ENCODE measurements at places on chromosomes 13 and 19.

GRCh38 chr13:101785858-101786257 is 333.4 kb downstream of the ITGBL1 start:
- no peak for DNase-seq

GRCh38 chr19:6247007-6247288 is 32.8 kb downstream of the MLLT1 start:
- DNase-seq, result no peak

DNA sequence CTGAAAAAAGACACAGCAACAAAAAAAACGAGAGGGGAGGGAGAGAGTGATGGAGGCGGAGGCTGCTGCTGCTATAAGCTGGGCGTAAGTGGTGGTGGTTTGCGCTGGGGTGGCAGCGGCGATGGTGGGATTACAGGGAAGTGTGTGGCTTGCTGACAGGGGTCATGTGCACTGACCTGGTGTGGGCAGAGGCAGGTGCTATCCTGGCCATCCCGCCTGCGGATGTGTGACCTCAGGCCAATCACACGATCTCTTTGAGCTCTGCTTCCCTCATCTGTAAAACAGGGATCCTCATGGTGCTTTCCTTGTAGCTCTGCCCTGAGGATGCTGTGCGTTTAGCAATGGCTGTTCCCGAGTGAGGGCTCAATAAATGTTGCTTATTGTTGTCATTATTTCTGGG is 3.3 kb upstream of the ZNF580 start:
- DNase-seq, result no peak

DNA sequence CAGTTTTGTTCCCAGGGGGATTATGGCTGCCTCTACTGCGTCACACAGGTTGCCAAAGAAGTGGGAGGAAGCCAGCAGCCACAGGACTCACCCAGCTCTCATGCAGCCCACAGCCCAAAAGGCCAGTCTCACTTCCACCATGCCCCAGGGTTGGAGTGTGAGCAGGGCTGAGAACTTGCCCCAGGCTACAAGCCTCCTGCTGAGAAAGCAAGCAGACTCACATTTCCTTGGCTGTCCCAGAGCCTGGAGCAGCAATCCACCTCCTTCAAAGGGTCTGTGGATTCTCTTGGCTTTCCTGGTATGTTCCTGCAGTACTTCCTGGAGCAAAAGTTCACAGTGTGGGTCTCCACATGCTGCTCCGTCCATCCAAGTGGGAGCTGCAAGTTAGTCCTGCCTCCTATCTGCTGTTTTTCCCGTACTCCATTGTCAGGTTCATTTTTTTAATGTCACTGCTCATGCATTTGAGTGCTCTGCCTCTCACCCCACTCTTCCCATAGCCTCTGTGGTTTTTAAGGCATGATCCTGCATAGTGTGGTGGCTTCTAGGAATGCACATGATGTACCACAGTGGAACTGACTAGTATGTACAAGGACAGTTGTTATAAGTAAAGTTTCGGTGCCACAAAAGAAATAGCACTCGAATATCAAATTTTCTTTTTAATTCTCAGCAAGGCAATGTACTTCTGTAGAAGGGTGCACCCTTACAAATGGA is 56.2 kb upstream of the ARHGEF7 start:
- no peak for DNase-seq

DNA sequence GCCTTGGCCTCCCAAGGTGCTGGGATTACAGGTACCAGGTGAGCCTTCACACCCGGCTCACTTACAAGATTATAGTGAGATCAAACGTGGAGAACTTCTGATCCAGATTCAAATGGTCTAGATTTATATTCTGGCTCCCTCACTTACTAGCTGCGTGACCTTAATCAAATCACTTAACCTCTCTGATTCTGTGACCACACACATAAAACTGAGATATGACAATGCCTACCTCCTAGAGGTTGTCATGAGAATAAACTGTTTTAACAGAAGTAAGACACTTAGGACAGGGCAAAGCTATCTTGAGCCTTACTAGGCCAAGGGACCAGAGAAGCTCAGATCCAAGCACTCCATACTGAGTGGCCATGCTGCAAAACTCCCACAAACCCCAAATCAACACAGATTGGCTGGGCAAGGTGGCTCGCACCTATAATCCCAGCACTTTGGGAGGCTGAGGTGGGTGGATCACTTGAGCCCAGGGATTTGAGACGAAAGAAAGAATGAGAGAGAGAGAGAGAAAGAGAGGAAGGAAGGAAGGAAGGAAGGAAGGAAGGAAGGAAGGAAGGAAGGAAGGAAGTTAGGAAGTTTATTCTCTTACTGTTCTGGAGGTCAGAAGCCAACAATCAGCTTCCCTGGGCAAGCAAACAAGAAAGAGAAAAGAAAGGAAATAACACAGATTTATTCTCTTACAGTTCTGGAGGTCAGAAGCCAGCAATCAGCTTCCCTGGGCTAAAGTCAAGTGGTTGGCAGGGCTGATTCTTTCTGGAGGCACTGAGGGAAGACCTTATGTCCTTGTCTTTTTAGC is 46.1 kb upstream of the MAP3K10 start:
- no peak for DNase-seq

- no peak for DNase-seq
Measured at GRCh38 chr13:49649244-49649962, 21.1 kb downstream of the ARL11 start.

GRCh38 chr19:23283925-23284324 is 33.7 kb upstream of the ZNF724 start:
- DNase-seq, result peak; percentile 49

- no peak for DNase-seq
Measured at GRCh38 chr13:41847216-41847615, 113.7 kb downstream of the VWA8 start.

GRCh38 chr19:8371011-8371804 is 7.3 kb downstream of the ANGPTL4 start:
- DNase-seq, result no peak

DNA sequence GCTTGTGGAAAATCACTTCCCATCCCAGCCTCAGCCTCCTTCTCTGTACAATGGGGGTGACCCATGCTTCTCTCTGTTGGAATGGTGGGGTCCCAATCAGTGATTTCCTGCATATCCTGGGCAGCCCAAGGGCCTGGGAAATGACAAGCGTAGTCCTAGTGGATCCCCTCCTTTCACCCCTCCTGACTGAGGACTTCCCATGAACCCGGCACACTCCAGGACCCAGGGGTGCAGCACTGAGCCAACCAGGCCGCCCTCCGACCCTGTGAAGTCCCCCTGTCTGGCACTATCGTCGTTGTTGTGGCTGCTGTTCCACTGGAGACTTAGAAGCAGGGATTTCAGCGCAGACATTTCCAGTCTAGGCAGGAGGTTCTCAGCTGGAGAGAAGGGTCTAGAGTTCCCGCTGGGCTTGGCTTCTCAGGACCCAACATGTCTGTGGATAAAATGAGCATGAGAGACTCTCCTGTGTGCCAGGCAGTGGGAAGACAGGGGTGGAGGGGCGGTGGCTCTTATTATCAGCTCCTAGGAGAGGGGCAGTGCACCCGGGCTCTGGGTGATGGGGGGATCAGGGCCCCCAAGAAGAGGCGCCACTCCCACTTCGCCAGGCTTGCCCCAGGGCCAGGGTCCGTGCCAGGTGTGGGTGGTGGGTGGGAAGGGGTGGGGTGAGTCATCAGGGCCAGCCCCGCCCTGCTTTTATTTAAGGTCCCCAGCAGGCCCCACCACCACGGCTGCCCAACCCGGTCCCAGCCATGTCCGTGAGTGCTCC is at the start of gene LGALS7B:
LGALS7B (plus strand) TSS at position 723 of the 766 bp plus-strand sequence; CDS start at position 750, 27 bp downstream.
- no peak for DNase-seq

- no peak for DNase-seq
Measured at GRCh38 chr19:28535352-28535775, 677.6 kb downstream of the UQCRFS1 start.

GRCh38 chr13:25440061-25440460 is 68.3 kb downstream of the ATP8A2 start:
- DNase-seq, result no peak

DNA sequence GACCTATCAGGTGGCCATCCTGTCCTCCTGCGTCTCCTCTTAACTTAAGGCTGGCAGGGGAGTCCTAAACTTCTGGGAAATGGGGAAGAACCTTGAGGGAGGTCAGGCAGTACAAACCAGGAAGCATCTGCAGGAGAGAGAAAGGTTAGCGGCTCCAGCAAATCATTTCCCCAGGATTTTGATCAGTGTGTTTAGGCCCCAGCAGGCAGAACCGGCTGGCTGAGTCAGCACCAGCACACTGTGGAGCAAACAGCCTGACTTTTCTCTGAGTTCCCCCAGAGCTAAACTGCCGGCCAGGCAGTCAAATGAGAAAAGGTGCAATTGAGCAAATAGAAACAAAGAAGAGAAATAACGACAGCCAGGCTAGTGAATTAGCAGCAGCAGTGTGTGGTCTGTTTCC is 46.7 kb upstream of the MEDAG start:
- no peak for DNase-seq

GRCh38 chr19:31543456-31543855 is 194.2 kb upstream of the TSHZ3 start:
- DNase-seq, result no peak

DNA sequence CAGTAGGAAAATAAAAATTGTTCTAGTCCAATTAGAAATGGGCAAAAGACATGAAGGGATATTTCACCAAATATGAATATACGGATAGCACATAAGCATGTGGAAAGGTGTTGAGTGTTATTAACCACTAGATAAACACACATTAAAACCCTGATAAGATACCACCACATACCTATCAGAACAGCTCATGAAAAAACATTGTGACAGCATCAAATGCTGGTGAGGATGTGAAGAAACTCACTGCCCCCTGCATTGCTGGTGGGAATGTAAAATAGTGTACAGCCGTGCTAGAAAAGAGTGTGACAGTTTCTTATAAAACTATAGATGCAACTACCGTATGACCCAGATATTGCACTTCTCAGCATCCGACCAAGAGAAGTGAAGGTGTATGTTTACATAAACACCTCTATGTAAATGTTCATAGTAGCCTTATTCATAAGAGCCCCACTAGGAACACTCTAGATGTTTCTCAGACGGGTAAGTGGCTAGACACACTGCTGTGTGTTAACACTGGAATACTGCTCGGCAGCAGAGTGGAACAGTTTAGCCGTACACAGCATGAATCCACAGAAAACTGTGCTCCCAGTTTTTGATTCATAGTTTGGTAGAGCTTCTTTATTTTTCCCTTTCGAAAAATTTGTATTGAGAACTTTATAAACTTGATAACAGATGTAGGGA is 321.1 kb downstream of the MYO16 start:
- DNase-seq, result no peak
